ENCODE measurements at places on chromosomes 2 and 18.
A peak's percentile ranks its signal among the peaks of the same experiment; 100 is the strongest.

GRCh38 chr2:24517247-24517646 is 26.2 kb downstream of the NCOA1 start:
- no peak for DNase-seq

- no peak for DNase-seq
Measured at GRCh38 chr18:76565238-76566173, 70.5 kb upstream of the ZNF516 start.

- DNase-seq = peak; percentile 64
Measured at GRCh38 chr2:25301453-25302352, 40.0 kb downstream of the DNMT3A start.

DNA sequence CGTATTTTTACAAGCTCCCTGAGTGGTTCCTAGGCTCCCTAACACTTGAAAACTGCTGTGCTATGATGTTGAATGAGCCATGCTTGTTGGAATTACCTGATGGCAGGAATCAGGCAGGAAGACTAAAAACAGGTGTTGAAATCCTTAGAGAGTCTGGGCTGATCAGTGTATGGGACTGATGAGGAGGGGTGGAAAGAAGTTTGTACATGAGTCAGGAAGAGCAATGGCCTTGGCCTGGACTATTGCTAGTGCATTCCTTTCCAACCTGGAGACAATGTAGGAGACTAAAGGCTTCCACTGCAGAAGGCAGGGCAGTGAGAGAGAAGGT is 25.0 kb upstream of the TMBIM1 start:
- DNase-seq = no peak

GRCh38 chr2:31226266-31226665 is 7.7 kb upstream of the EHD3 start:
- no peak for DNase-seq

DNA sequence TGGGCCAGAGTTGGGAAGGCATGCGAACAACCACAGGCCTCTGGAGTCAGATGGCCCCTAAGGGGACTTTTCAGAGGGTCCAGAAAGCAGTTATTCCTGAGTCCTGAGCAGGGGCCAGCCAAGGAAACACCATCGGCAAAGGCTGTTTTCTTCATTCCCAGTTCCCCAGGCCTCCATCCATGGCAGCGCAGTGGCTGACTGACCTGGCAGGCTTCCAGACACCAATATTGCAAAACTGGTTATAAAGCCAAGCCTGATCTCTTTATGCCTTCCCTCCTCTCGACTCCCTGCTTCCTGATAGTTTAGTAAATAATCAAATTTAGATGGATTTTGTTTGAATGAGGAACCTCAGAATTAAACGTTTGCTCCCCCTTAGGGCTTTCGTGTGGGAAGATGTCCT is 133.4 kb upstream of the ITGA6 start:
- no peak for DNase-seq

DNA sequence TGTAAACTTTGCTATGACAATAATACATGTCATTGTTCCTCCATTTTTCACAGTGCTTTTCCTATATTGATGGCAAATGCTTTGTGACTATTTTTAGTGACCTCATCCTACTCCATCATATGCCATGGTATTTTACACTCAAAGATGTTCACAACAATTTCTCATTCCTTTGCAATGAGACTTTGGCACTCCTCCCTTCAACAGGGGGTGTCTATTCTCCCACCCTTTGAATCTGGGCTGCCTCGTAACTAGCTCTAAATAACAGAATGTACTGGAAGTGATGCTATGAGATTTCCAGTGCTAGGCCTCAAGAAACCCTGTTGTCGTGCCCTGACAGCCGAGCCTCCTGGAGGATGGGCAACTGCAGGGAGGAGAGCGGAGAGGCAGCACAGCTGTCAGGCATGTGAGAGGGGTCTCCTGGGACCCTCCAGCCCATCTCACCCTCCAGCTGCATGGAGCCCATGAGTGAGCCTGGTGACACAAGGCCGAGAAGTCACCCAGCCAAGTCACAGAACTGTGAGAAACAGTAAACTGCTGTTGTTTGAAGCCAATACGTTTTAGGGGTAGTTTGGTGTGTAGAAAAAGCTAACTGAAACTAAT is 103.1 kb upstream of the APCDD1 start:
- DNase-seq = no peak

DNA sequence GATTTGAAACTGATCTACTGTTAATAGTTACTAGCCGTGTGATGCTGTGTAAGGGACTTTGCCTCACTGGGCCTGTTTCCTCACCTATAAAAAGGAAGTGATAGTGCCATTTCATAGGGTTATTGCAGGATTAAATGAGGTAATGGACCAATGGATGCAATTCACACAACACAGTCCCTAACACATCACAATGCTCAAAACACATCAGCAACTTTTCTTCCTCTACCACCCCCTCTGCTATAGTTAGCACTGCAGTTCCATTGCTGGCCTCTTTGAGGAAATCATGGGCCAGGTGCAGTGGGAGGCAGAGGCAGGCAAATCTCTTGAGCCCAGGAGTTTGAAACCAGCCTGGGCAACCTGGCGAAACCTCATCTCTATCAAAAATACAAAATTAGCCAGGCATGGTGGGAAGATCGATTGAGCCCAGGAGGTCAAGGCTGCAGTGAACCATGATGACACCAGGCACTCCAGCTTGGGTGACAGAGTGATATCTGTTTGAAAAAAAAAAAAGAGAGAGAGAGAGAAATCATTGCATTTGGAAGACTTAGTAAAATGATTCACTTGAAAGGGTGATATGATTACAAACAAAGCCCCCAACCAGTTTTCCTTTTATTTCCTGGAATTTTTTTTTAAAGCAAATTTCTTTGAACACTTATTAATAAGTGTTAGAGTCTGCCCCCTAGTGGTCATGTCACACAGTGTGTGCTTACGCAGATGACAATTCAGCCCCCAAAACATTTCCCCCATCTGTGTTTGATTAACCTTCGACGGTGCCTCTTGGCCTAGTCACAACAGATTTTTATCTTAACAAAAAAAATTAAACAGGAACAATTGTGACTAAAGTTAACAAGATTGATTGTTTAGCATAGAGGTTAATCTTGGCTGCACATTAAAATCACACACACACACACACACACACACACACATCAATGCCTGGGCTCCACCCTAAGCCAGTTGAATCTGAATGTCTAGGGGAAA is 88.6 kb upstream of the BCL11A start:
- peak; percentile 13 for DNase-seq

DNA sequence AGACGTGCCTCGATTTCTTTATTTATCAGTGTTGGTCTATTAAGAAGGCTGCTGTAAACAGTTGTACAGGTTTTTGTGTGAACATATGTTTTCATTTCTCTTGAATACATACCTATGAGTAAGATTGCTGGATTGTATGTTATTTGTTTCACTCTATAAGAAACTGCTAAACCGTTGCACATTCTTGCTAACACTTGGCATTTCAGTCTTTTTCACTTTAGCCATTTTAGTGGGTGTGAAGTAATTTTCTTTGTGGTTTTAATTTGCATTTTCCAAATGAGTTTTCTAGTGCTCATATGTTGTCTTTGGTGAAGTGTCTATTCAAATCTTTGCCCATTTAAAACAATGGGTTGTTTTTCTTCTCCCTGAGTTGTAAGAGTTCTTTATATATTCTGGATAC is 221.5 kb upstream of the SMAD7 start:
- DNase-seq = no peak

DNA sequence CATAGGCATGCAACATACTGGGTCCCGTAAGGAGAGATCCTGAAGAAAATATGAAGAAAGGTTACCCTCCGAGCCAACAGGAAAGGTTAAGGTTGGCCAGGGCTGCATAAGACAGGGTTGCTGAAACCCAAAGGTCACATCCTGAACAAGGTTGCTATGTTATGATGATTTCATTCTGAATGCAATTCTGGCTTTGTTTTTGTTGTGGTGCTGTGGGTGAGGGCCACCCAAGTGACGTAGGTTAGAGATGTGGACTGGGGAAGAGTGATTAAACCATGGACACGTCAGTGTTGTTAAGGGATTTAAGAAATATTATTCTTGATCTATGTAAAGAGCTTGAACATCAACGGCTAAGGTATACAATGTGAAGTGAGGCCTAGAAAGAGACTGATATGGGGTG is 60.0 kb downstream of the ZEB2 start:
- DNase-seq = no peak

GRCh38 chr2:101496279-101496678 is 21.4 kb upstream of the RFX8 start:
- no peak for DNase-seq

GRCh38 chr2:10234409-10235094 is 68.2 kb upstream of the HPCAL1 start:
- no peak for DNase-seq

- DNase-seq = no peak
Measured at GRCh38 chr2:102057502-102058292, 65.9 kb downstream of the IL1R2 start.

DNA sequence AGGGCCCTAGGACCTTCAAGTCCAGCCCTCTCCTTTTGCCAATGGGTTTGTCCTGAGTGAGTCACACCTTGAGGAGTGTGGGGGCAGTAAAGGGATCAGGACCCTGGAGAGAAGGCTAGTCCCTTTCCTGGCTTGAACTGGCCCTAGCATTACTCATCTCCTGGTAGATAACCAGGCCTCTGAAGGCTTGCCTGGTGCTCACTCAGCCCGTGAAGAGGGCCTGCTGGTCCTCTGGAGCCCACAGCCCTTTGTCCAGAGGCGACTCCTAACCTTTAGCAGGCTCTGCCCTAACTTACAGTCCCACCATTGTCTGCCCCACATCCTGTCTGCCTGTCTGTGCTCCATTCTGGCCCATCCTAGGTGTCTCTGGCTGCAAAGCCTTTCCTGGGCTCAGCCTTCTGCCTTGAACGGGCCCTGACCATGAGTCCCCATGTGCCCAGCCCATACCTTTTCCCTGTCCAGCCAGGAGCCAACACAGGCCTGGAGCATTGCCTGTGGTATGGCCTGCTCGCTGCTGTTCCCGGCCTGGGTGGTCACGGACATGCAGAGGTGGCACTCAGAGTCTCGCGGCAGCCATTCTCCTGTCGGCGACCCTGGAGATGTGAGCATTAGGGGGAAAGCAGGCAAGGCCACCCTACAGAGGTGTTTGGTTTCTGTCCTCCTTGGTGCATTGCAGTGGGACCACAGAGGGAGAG is 5.0 kb downstream of the SFTPB start:
- DNase-seq = no peak

- DNase-seq = no peak
Measured at GRCh38 chr2:134819334-134819733, 19.1 kb upstream of the ACMSD start.

GRCh38 chr2:222708274-222708710 is 36.8 kb downstream of the MOGAT1 start:
- peak; percentile 61 for DNase-seq

DNA sequence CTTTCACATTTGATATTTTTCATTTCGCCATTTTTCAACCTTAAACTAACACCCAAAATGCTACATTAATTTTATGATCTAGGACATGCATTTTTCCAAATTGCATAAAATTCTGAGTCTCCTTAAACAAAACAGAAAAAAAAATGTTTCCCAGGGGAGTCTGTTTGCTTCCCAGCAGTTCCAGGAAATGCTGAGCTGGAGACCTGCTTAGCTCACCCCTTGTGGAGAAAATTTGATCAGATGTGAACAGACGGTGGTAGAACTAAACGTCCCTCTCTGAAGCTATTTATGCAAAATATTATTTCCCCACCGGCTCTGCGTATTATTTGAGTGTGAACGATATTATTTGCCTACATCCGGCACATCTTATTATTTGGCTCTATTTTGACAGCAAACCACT is 74.9 kb upstream of the AGAP1 start:
- no peak for DNase-seq

GRCh38 chr18:3675446-3675845 is 225.5 kb downstream of the TGIF1 start:
- no peak for DNase-seq

GRCh38 chr2:80050246-80050645 is 254.3 kb downstream of the LRRTM1 start:
- DNase-seq = no peak

GRCh38 chr2:125455110-125455509 is 1200.8 kb upstream of the GYPC start:
- no peak for DNase-seq

- no peak for DNase-seq
Measured at GRCh38 chr2:159206736-159207380, 79.6 kb downstream of the WDSUB1 start.

GRCh38 chr2:213252206-213252605 is 32.1 kb upstream of the SPAG16 start:
- DNase-seq = no peak

GRCh38 chr2:184155791-184156190 is 442.5 kb upstream of the ZNF804A start:
- no peak for DNase-seq

- no peak for DNase-seq
Measured at GRCh38 chr2:235678712-235679111, 184.9 kb downstream of the AGAP1 start.

All from stimulated activated CD8-positive, alpha-beta memory T cell treated with anti-CD3 and anti-CD28 coated beads, Interleukin-2, amount 100 ng/mL, for 48 hours (primary cell).